Testis (tissue), 5 donors: ENCODE measurements at places on chromosomes 2 and 18. TPM values are rescaled to one million over a fixed set of nuclear protein-coding genes. Genes with fewer than 3 reads are reported as not detected.

C1QL2 gene
- total RNA-seq, result 1.2 TPM

HK2 gene
- 142 TPM for total RNA-seq

- H3K4me1 ChIP-seq, result no peaks in the 10 kb centered on the region
- H3K4me3 ChIP-seq, result no peak overlapping the region
- H3K27me3 ChIP-seq, result no peaks in the 10 kb centered on the region
Observed at GRCh38 chr2:195252018-195252417, 405.0 kb upstream of the SLC39A10 start.

DNA sequence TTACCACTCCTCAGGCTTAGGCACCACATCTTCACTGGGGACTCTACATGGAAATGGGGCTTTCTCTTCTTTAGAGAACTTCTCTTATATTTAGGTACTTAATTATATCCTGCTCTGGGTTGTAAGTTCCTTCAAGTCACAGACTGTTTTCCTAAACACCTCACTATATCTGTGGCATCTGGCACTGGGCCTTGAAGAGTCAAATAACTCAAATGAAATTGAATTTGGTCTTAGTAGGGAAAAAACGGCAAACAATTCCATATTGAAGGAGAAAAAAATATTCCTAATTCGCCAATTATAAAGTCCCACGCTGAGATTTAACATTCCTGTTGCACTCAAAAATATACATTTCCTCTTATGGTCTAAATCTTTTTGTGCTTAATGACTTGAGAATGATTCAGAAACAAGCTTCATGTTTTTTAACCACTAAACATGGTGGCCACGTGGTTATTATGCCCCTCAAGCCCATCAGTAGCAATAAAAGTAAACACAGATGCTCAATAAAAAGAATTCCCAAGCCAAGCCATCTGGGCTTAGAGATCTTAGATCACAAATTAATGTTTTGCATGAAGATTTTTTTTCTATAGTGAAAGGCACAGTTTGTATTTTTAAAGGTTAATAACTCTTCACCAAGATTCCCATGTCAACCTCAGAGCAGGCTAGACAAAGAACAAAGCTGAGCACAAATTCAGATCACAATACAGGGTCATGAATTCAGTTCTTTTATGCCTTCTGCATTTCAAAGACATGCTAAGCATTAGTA lies 105.5 kb upstream of the SYT4 start:
- DNase-seq, result no peak
- H3K4me3 ChIP-seq, result no peak overlapping the region
- no peak overlapping the region for H3K27ac ChIP-seq
- H3K4me1 ChIP-seq, result no peaks in the 10 kb centered on the region
- no peaks in the 10 kb centered on the region for H3K36me3 ChIP-seq

- H3K36me3 ChIP-seq, result no peaks in the 10 kb centered on the region
- no peak for DNase-seq
- no peaks in the 10 kb centered on the region for H3K27me3 ChIP-seq
- no peak overlapping the region for H3K27ac ChIP-seq
- H3K4me3 ChIP-seq, result no peak overlapping the region
- no peaks in the 10 kb centered on the region for H3K4me1 ChIP-seq
Observed at GRCh38 chr2:239818086-239818485, 207.1 kb downstream of the NDUFA10 start.
